MG63 (cell line): ENCODE measurements at places on chromosomes 2 and 18. TPM values are rescaled to one million over a fixed set of nuclear protein-coding genes. Genes with fewer than 3 reads are reported as not detected.

Gene CCDC141
- total RNA-seq: not detected in 2 replicates

Gene APCDD1
- 2.4 and 11.8 TPM in 2 replicates for total RNA-seq

Gene RAB10
- total RNA-seq: 102 and 162 TPM in 2 replicates

Gene FEV
- total RNA-seq: not detected in 2 replicates

Gene CHRNG
- not detected in 2 replicates for total RNA-seq

Gene DSG4
- not detected in 2 replicates for total RNA-seq

Gene PCGF1
- total RNA-seq: 23.9 and 24.4 TPM in 2 replicates

Gene CFC1
- total RNA-seq: not detected in 2 replicates

Gene EPG5
- 9.4 and 14.2 TPM in 2 replicates for total RNA-seq

Gene MATN3
- total RNA-seq: 0.15 and 0.76 TPM in 2 replicates

Gene RAB31
- 16.7 and 19.5 TPM in 2 replicates for total RNA-seq

Gene NEU2
- not detected in 2 replicates for total RNA-seq

Gene GRB14
- 1.1 and 1.4 TPM in 2 replicates for total RNA-seq

Gene L3MBTL4
- total RNA-seq: not detected in 2 replicates

Gene PLGLB1
- total RNA-seq: 5.0 TPM in 1 of 2 replicates, not detected in the other

Gene BOLL
- total RNA-seq: not detected in 2 replicates

Gene ABCB11
- not detected in 2 replicates for total RNA-seq

Gene CCL20
- 1.5 TPM in 1 of 2 replicates, not detected in the other for total RNA-seq

Gene ACMSD
- total RNA-seq: not detected in 2 replicates

GRCh38 chr2:147030966-147031720 lies 813.7 kb upstream of the ACVR2A start:
- no peak for DNase-seq

DNA sequence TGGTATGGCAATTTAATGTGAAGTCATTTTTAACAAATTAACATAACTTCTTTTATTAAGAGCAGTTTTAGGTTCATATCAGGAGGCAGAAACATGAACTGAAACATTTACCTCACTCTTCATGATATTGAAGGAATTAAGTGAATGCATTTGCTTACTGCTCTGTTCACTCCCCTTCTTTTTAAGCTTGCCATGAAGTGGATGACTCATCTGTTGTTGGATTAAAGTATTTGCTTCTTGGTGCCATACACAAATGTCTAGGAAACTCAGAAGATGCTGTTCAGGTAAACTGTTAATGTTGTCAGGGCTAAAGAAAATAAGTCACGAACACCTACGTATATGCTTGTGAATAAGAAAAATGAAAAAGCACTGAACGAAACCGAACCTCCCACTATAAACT lies 10.2 kb upstream of the CABYR start:
- no peak for DNase-seq

DNA sequence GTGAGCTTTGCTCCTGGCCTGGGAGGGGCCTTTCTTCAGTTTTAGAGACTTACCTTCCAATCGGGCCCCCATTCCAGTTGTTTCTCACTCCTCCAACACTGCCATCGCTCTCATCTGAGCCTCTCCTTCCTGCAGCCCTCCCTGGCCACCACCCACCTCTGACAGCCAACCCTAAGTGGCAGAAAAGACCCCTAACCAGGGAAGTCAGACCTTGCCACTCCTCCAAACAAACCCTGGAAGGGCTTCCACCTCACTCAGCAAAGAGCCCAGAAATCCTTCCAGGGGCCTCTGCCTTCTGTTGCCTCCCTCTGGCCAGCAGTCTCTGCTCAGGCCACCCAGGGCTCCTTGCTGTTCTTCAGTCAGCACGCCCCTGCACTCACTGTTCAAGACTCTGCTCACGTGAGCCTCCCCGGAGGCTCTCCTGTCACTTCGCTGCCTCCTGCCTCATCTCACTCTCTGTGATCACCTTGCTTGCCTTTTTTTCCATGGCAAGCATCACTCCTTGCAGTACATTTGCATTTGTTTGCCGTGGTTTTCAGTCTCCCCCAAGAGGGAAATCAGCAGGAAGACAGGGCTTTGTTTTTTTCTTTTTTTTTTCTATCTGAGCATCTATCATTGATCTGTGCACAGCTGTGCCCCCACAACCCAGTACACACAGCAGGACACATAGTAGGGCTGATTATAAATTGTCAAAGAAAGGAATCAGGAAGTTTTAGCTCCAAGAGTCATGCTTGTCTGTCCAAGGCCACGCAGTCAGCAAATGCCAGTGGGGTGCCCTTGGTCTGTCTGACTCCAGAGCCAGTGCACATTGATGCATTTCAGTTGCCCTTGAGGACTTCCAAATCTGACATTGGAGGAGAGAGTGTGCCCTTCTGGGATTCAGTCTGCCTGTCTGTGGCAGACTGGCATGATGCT lies 83.9 kb downstream of the INHBB start:
- no peak for DNase-seq

- DNase-seq: no peak
These were observed 69.9 kb downstream of the RHBDD1 start for GRCh38 chr2:226905718-226906117.

- no peak for DNase-seq
These were observed 82.8 kb downstream of the SLC25A12 start for GRCh38 chr2:171811245-171811628.

GRCh38 chr18:7021994-7022840 lies 95.4 kb downstream of the LAMA1 start:
- DNase-seq: peak; percentile 4

DNA sequence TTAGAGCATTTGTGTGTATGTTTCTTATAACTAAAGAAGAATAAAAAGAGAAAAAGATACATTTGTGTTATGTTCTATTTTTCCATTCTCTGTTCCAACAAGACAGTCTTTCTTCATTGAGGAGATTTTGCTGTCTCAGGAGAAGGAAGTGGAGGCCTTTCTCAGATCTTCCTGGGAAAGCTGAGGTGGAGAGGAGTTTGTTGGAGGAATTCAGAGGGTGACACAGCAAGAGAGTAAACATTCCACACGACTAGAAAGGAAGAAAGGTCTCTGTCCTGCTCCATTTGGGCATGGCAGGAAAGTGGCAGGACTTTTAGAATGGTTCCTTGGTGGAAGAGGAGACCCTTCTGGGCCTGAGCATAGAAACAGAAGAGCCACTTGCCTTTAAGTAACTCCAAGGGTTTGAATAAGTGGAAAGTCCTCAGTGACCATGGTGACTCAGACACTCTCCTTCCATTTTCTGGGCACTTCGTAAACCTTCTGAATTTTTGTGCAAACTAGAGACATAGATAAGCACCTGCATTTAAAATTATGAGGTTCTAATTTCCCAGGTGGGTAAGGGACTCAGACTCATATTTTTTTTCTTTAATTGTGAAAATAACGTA lies 52.3 kb upstream of the COL5A2 start:
- no peak for DNase-seq

DNA sequence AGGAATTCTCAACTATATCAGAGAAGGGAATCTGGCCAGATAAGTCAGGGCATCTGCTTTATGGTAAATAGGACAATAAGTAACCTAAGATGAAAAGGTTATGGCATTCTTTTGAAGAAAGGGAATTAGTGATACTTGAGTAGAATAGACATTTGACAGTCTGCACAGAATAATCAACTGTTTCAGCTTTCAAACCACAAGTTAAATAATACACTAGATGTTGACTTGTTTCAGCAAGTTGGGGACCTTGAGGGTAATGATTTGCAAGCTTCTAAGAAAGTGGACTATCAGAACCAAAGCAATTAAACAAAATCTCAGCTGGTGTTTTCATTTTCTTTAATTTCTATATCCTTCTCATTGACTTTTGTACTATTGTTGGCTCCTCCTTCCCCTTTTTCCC lies 54.5 kb downstream of the SLC39A10 start:
- DNase-seq: no peak

DNA sequence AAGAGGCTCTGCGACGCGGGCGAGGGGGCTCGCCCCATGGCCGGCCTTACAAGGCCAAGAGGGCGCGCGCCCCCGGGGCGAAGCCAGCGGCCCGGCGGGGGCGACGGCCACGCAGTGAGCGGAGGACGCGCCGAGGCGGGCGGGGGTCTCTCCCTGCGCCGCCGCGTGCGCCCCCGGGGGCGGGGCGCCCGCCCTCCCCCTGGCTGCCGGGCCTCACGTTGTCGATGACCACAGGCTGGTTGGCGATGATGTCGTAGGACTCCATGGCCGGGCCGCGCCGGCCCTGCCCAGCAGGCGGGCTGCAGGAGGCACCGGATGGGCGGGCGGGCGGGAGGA lies 250 bp downstream of the ACTR1B start:
- no peak for DNase-seq

GRCh38 chr2:21431078-21431477 lies 307.3 kb downstream of the TDRD15 start:
- no peak for DNase-seq

- DNase-seq: peak; percentile 65
These were observed 28.1 kb upstream of the CAB39 start for GRCh38 chr2:230684270-230685168.

- DNase-seq: no peak
These were observed 695 bp upstream of the SCYGR2 start for GRCh38 chr2:227597998-227598397.

DNA sequence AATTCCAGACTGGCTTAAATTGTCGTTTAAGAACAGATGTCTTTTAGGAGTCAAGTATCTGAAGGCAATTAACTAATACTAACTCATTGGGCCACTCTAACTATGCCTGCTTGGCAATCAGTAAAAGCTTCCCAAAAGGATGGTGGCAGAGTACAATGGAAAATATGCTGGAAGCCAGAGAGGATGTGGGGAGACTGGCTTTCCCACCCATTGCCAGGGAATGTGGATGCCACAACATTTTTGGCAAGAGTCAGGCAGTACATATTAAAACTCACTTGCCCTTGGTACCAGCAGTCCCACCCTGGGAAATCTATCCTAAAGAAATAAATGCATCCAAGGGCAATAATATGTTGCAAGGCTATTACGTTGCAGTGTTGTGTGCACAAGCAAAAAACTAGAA lies 74.0 kb upstream of the FZD7 start:
- DNase-seq: peak; percentile 50

DNA sequence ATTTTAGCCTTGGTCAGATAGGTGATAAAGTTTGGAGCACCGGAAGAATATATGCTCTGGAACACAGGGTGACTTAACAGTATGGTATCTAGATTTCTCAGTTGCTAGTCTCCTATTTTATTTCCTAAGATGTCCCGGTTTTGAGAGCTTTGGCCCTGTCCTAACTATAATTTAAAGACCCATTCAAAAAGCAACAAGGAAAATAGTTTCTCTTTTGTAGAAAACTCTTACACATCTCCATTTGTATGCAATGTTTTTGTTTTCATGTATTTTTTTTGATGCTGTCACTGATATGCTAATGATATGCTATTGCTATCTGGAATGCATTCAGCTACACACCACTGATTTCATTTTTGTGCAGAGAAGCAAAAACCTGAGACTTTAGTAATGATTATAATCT lies 237.8 kb downstream of the GPD2 start:
- no peak for DNase-seq

GRCh38 chr2:40049781-40050180 lies 270.7 kb upstream of the THUMPD2 start:
- no peak for DNase-seq

DNA sequence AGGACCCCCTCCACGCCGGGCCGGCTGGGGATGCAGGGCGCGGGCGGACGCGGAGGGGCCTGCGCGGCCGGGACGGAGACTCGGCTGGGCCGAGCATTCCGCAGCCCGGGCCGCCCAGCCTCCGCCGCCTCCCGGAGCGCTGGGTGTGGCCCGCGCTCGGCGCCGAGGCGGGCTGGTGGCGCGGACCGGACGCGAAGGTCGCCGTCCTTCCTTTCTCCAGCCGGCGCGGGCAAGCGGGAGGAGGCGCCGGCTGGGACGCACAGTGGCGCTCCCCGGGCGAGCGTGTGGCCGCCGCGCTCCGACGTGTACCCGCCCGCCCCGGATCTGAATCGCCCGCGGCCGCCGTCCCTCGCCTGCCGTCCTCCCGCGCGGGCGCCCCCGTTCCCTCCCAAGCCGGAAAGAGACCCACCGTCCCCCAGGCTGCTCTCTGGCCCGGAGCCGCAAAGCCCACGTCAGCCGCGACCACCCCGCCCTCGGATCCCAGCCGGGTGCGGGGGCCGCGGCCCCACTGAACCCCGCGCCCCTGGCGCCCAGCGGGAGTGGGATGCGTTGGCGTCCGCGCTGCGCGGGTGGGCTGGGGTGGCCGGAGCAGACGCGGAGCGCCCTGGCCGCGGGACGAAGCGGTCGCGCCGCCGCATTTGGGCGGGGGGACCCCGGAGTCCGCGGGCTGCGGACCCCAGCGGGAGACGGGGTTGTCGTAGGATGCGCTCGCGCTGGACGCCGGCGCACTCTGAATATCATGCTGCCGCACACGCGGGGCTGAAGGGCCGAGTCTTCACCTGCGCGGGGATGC lies 634 bp downstream of the SPATS2L start:
- DNase-seq: peak; percentile 45

DNA sequence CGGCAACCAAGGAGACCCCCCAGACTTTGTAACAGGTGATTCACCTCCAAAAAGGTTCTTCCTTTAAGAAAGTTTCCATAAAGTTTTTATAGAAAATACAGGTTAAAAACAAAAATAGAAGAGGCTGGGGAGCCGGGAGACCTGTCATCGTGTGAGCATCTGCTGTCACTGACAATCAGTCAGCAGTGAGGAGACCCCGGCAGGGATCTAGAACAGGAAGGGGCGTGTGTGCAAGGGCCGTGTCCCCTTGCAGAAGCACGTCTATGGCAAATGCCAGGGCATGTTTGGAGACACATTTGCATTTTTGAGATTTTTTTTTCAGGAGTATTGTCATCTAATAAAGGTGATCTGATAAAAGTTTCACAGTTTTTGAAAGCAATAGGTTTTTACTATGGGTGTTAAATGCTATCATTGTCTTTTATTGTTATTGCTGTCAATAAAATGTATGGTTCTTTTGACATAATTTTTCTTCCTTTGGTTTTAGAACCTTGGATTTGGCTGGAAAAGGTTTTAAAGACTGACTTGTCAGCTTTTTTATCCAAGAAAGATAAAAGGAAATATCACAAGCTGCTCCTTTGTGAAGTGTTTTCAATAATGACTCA lies 52.1 kb downstream of the MTCL1 start:
- no peak for DNase-seq

- no peak for DNase-seq
These were observed 38.1 kb downstream of the PKDCC start for GRCh38 chr2:42085706-42086487.

- DNase-seq: no peak
These were observed 823.1 kb downstream of the EPHA4 start for GRCh38 chr2:220748875-220749479.

DNA sequence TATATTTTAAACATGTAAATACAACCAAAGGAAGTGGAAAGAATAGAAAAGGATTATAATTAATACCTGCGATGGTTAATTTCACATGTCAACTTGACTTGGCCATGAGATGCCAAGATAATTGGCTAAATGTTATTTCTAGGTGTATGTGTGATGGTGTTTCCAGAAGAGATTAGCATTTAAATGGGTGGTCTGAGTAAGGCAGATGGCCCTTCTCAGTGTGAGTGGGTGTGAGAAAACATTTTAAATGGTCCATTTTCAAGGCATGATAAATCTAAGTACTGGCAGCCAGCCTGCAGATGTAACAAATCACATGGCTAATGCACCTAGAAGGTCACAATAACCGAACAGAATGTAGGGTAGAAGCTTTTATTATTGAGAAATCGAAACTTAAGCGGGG lies 99.6 kb upstream of the CDH7 start:
- DNase-seq: no peak

- DNase-seq: no peak
These were observed 5.6 kb upstream of the IMP4 start for GRCh38 chr2:130336877-130337734.

GRCh38 chr2:219298759-219299371 lies 10.3 kb downstream of the PTPRN start:
- DNase-seq: peak; percentile 75

- no peak for DNase-seq
These were observed 225.1 kb upstream of the LRRTM1 start for GRCh38 chr2:80529466-80530165.

GRCh38 chr2:164671664-164672396 lies 50.5 kb upstream of the GRB14 start:
- DNase-seq: no peak
